Left ventricle myocardium inferior (tissue), 1 donor: ENCODE measurements at places on chromosomes 3 and 15.

GRCh38 chr15:50697109-50697797 is 10.7 kb upstream of the TRPM7 start:
- no peak for DNase-seq

GRCh38 chr3:60948488-60948887 is 302.8 kb downstream of the FHIT start:
- no peak for DNase-seq

- no peak for DNase-seq
Measured at GRCh38 chr3:76582632-76583378, 457.1 kb upstream of the ROBO2 start.

- DNase-seq, result no peak
Measured at GRCh38 chr15:68414206-68414555, 17.8 kb downstream of the ITGA11 start.

DNA sequence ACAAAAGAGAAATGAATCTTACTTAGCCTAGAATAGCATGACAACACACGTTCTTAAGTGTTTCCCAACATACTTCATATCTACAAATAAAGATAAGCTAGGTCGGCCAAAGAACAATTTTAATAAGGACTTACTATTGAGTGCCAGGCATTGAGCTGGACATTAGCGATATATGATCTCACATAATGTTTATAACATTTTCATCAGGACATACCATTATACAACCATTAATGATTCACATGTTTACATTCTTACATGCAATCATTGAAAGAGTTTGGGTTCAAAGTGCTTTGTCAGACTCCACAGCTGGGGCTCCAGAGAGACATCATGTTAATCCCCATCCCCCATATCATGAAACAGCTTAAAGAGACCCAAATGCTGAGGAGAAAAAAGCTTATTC is 189.0 kb downstream of the STT3B start:
- DNase-seq, result no peak

DNA sequence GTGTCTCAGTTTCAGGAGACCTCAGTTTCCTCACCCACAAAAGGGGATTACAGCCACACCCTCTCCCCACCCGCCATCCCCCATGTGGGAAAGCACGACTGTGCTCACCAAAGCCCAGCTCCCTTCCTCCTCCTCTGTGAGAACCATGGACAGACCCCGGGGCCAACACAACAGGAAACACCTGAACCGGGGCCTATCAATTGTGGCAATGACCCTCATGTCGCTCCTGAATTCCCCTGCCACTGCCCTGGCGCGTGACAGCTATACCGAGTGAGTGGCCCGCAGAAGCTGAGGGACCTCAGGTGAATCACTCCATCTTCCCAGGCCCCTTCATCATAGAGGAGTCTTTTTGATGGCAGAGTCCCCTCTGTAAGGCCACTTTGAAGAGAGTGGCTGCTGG is 28.6 kb downstream of the PLEKHO2 start:
- no peak for DNase-seq

DNA sequence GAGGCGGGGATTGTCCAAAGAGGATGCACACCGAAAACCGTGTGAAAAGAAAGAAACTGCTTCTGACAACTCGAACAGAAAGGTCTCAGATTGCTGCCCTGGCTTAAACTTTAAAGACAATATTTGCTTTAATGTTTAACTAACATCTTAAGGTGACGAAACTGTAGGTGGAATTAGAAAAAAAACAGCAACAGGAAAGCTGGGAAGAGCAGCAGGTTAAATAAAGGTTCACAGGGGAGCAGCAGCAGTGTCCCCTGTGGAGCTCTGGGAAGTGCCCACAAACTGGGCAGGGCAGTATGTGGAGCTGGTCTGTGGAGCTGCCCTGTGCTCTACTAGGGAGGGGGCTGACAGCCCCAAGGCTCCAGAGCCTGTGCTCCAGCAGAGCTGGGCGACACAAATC is 25.4 kb downstream of the RUVBL1 start:
- DNase-seq, result no peak

DNA sequence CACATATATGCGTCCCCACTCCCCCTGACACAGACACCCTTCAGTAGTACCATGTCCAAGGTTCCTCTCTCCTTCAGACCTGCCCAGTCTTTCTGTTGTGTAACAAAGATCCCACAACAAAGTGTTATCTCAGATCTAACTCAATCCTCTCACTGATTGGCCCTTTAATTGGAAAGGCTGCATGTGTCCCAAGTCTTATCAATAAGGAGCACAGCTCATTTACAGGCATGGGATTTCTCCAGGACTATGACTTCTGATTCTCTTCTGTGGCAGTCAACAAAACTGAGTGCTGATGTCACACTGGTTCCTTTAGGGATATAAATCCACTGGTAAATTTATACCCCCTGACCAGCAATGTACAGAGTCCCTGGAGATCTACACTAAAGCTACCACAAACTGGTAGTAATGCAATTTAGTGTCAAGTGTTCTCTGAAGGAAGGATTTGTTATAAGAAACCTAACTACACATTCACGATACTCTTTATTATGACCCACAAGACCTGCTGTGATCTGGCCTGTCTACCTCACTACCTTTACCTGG is 28.1 kb downstream of the CLK3 start:
- no peak for DNase-seq

DNA sequence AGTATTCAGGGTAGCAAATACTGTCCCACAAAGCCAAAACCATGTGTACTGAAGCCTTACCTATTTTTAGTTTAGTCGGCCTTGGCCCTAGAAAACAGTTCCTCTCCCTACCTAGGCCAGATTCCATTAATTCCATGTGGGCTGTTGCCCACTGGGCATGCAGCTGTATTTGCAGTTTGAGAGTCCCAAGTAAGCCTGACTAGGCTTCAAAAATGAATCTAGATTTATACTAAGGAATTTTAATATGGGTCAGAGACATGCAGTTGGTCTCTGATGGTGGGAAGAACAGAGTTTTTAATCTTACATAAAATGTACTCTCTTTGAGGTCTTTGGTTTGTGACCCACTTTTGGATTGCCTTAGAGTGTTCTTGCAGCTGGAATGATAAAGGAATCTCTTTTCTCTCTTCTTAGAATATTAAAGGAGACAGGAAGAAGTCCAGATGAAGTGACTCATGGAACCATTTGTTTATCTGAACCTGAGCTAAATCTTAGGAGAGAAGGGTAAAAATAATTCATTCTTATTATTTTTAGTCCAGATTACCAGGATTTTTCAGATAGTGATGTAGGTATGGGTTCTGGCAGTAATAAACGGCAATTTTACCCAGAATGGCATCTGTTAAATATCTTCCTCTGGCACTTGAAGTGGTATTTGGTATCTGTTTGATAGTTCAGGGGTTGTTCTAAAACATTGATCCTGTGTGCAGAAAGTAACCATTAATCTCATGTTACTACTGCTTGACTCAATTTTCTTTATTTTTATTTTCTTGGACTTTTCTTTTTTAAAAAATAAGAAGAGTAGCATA is 33.8 kb downstream of the GLCE start:
- DNase-seq, result no peak

DNA sequence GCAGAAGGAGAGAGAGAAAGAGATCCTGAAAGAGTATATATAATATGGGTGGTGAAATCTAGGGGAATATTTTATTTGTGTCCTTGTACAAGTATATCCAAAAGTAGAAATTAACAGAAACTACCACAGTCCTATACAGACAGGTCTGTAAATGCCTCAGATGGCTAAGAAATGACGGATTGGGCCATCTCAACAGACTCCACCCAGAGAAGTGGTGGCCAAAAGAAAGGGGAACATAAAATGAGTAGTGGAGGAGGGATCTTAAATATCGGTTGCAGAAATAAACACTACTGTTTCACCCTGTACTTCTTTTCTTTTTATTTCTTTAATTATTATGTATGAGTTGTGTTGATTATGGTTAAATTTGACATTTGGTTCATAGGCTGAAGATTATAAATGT is 47.7 kb downstream of the CCR3 start:
- DNase-seq, result no peak

DNA sequence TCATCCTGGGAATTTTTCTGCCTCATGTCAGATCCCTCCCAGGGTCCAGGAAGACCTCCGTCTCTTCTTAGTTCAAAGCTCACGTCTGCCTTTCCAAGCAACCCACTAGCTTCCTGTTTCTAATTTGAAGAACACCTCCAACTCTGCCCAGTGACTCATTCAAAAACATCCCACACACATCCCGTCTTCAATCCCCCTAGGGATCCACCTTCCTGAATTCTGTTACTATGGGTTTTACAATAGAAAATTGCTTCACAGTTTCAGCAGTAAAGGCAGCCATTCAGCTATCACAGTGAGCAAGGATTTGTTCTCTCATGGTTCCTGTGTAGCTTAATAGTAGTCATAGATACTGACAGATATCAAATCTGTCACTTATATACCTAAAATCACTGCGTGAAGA is 308.3 kb upstream of the CCDC54 start:
- DNase-seq, result no peak

DNA sequence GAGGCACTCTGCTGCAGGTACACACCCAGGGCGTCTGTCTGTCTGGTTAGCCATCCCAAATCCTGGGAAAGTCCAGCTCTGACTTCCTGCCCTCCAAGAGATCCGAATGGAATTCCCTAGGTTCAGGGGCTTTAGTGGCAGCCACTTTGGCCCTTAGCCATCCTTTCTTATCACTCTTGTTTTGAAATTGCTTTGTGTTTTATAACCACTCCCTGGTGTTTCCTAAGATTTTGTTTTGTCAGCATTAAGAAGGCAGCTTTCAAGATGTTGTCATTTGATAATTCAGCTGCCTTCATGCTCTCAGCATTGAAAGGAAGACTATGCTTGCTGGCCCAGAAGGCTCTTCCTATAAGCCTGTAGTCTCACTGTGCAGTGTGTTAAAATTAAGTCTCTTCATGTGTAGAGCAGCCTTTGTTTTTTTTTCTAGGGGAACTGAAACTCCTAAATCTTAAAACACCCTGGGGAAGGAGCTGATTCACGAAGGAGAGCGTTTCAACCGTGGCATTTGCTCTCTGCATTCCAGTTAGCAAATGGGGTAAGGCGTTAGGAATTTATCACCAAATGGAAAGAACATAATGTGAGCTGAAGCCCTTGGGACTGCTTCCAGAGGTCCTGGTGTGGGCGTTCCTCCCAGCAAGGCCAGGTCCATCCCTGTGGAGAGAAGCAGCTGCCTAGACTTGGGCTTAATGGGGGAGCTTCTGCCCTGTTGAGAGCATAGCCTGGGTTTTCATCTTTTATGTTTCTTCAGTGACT is 14.2 kb upstream of the CLEC3B start:
- peak; percentile 77 for DNase-seq

- DNase-seq, result no peak
Measured at GRCh38 chr3:30628901-30629590, 22.6 kb downstream of the TGFBR2 start.

DNA sequence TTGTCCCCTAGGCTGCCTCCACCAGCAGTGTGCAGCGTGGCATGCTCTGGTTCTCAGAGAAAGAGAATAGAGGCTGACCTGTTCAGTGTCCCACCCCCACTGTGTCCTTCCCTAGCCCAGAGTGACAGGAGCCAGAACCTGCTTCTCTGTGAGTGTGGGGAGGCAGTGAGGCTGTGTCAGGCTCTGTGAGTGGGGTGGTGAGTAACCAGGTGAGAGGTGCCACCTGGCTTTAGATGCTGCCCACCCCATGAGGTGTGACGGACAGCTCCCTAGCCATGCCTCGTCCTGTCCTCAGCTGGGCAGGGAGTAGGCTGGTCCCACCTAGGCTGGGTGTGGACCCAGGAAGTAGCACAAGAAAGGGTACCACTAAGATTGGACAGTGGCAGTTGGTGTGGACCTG is 6.3 kb downstream of the TEX264 start:
- no peak for DNase-seq
